CD4-positive, alpha-beta T cell treated with Interleukin-17A for 4 hours (primary cell): ENCODE measurements at places on chromosomes 7 and 10.

DNA sequence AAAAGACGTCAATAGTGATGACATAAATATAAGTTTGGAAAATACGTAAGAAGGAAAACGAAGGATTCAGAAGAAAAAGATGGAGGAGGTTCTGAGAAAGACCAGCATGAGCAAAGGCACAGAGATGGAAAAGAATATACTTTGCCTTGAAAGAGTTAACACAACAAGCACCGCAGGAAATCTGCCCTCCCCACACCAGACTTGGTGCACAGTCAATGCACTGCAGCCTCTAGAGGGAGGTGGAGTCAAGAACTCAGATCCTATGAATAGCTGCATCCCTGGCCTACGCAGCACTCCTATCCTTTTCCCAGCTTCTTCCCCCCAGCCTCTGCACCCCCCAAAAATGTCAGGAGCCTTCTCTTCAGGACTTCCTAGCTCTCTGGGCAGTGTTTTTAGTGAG is 1370.6 kb upstream of the LRRTM3 start:
- DNase-seq = no peak

GRCh38 chr10:132305654-132306342 is 2.0 kb downstream of the STK32C start:
- no peak for DNase-seq

- no peak for DNase-seq
Observed at GRCh38 chr10:124598773-124599587, 137.4 kb downstream of the LHPP start.

GRCh38 chr7:43583424-43584194 is 701 bp downstream of the STK17A start:
- DNase-seq = peak; percentile 75

DNA sequence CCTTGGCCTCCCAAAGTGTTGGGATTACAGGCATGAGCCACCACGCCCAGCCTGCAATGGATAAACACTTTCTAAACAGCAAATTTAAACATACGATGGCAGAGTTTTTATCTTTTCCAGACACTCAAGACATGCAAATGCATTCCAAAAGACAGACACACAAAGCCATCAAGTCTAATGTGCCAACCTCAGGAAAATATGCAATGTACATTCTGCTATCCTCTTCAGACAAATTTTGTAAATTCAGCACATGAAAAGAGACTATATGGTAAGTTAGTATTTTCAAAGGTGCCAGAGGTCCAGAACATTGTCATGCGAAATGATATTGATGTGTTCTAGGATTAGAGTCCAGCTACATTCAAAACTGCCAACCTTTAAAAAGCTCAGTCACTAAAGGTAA is 19.8 kb downstream of the HACD1 start:
- DNase-seq = no peak

DNA sequence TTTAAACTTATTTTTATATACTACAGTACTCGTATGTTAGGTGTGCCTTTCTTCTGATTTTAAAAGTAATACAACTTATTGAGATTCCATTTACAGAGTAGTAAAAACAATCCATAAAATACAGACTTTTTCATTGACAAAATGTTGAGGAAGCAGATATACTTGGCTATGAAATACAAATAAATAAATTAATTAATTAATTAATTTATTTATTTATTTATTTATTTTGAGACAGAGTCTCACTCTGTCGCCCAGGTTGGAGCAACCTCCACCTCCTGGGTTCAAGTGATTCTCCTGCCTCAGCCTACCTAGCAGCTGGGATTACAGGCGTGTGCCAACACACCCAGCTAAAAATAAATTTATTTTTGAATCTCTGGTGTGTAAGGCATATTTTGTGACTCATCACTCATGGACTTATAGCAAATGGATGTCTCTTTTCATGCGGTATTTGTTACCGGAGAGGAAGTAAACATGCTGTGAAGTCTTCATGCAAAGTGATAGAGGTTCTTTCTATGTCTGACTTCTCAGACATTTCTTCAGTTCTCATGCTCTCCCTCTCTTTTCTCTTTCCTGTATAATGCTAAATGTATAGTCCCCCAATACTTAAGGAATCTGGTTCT is 20.2 kb upstream of the SRPK2 start:
- DNase-seq = no peak

DNA sequence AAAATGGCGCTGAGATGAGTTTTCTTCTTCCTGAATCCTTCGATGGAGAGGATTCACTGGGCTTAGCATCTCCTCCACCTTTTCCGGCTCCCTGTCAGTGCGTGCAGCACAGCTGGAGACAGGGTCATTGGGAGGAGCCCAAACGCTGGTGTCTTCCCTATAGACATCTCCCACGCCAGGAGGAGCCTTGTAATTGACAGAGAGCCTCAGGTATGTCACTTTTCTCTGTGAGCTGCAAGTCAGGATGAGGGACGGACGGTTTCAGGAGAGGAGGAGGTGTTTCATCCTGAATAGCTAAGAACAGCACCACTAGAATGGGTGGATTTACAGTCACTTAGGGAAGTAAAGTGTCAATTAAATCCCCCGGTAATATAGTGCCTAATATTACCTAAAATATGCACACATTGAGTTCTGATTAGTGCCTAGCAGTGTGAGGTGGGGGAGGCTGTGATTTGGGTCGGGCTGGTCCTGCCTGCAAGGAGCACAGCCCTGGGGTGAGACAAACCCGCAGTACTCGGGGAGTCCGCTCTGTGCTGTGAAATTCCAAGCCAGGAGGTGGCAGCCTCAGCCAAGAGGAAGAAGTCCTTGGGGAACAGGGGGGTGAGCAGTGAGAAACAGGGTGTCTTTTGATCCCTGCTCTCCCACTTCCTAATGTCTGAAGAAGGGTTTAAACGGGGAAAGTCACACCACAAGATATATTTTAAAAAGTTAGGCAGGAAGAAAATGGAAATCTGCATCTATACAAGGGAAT is 28.2 kb downstream of the IL15RA start:
- peak; percentile 47 for DNase-seq

GRCh38 chr10:126352453-126352852 is 35.8 kb downstream of the ADAM12 start:
- no peak for DNase-seq

- DNase-seq = no peak
Observed at GRCh38 chr7:96827701-96828100, 118.1 kb upstream of the SEM1 start.

GRCh38 chr7:128903621-128904361 is 6.7 kb downstream of the KCP start:
- no peak for DNase-seq

- no peak for DNase-seq
Observed at GRCh38 chr10:132124201-132124920, 58.6 kb downstream of the JAKMIP3 start.

DNA sequence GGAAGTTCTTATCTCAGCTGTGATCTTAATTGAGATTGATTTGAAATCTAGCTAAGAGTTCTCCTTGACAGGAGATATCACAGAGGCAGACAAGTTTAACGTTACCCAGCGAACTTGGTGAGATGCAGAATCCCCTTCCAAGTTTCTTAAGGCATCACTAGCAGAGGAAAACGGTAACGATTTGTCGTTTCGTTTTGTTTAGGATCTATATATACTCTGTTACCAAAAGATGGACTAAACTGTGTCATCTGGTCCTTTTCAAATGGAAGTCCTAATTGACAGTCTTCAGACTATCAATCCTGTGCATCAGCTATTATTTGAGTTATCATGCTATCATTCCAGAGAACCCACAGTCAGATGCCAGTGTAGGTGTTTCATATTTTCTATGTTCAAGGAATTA is 316.7 kb upstream of the SORCS1 start:
- DNase-seq = no peak

GRCh38 chr10:51137756-51138529 is 63.7 kb downstream of the PRKG1 start:
- DNase-seq = no peak

DNA sequence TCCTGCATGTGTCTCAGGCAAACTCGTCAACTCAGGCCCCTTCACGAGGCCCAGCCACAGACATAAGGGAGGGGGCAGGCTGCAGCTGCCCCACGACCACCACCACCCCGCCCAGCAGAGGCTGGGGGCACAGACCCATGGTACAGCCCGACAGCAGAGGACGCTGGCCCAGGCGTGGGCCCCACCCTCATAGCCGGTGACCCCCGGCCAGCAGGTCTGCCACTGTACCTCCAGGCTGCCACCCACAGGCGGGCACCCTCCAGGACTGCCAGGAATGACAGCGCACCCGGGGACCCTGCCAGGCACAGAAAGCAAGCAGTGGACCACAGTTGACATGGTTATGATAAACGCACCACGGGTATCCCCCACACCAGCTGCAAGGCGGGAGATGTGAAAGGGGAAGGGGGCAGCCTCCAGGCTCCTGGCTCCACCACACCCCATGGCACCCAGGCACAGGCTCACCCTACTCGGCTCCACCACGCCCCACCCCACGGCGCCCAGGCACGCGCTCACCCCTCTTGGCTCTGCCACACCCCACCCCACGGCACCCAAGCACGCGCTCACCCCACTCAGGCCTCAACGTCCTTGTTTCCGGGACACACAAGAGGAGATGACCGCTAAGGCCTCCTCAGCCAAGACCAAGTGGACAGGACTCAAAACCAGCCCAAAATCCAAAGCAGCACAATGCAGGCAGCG is 135.9 kb downstream of the MAD1L1 start:
- no peak for DNase-seq
